ENCODE measurements at places on chromosomes 7 and 10.

DNA sequence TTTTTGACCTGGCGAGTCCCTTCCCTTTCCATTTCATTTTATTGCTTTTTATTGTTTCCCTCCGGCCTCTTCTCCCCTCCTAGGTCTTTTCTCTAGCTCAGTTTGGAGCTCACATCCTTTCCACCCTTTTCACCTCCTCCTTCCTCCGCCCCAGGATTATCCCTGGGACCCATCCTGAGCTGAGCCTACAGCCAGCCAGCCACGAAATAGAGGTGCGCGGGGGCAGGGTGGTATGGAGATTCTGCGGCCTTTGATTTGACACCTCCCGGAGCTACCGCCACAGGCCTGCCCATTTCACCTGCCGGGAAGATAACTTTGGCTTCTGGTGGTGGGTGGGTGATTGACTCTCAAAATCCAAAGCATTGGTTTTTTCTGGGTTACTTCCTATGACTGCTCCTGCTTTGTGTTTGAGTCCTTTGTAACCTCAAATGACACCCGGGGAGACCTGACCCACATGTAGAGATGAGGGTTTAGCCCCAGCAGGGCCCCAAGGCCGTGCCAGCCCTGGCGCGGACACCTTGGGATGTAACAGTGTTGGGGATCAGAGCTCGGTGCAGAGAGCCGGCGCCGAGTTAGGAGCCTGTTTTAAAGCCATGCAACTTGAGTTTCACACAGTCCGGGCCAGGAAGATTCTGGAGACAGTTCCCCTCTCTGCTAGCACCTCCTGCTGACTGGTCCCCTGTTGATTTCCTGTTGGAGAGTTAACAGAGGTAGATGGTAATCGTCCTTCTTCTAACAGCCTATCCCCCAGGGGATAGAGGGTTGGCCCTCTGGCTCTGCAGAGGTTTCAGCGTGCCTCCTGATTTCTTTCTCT lies 1.5 kb downstream of the DUSP5 start:
- no peak for DNase-seq

- no peak for DNase-seq
These were observed 757.1 kb downstream of the GRID1 start for GRCh38 chr10:85609509-85609908.

- DNase-seq: no peak
These were observed 67.4 kb upstream of the ELN start for GRCh38 chr7:73960548-73960947.

DNA sequence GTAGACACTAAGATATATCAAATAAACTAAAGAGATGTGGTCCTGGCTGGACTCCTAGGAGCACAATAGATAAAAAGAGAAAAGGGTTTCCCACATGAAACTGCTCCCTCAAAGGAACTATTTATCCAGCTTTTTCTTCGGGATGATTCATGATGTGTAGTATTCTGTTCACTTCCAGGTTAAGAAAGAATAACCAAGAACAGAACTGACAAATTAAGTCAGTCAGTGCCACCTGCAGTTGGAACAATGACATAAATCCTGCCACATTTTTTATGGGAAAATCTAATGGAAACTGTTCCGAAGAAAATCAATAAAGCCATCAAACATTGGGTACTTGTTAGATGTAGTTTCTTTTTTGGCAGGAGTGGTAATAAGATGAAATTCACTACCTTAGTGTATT lies 87.1 kb downstream of the POLR1F start:
- no peak for DNase-seq

- DNase-seq: no peak
These were observed 26.8 kb upstream of the THSD7A start for GRCh38 chr7:11858622-11859302.

DNA sequence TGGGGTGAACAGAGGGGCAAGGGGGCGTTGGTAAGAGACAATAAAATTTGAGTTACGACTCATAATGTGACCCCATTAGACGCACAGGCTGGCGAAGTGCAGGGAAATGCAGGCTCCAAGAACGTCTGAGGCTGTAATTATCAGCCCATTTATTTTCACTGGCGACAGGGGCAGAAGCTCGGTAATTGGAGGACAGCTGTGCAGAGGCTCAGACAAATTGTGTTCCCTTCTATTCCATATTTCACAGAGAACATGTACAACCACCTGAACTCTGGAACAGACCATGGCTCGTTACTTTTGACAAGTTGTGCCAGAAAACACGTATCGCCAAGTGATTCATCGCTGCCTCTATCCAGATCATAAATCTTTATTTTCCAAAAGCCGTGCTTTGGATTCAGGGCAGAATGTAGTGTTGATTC lies 137.3 kb upstream of the FRMD4A start:
- DNase-seq: no peak

GRCh38 chr10:100780324-100780723 lies 34.9 kb downstream of the PAX2 start:
- no peak for DNase-seq

DNA sequence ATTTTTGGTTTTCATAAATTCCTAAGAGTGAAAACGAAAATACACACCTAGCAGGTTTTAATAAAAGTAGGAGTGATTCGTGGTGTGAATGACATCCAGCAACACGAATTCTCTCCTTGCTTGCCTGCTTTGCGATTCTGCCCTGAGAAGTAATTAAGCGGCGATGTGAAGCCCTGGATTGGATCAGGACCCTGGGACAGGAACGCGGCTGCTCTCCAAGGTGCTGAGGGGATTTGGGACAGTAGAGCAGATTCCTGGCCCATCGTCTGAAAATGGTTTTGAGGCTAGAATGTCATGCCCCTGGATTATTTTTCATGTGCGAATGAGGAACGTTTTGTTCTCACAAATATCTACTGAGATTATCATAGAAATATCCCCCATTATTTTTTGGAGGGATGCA lies 7.8 kb downstream of the NPS start:
- no peak for DNase-seq

DNA sequence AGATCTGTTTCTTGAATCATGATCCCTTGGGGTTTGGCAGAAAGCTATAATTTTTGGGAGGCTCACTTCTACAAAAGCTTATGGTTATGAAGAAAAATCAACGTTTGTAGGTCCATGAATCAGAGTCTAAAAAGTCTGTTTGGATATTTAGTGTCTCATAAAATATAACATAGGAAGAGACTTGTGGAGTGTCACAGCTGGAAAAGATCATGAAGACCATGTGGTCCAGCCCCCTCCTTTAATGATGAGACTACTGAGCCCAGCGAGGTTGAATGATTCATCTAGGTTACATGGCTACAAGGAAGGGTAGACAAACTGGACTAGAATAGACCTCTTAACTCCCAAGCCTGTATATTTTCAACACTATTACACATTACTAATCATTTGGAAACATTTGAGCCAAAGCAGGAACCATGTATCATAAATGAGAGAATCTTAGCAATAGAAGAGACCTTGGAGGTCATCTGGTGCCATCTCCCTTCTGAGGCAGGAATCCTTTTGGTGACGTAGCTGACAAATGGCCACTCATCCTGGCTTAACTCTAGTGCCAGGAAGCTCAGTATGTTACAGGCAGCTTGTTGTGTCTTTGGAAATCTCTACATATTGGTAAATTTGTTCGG lies 152.5 kb downstream of the CREB5 start:
- no peak for DNase-seq

- DNase-seq: no peak
These were observed 6.3 kb downstream of the HECTD2 start for GRCh38 chr10:91416339-91416855.

- no peak for DNase-seq
These were observed 138.8 kb downstream of the SFMBT2 start for GRCh38 chr10:7272008-7272407.

GRCh38 chr7:131753620-131754222 lies 197.3 kb upstream of the PODXL start:
- DNase-seq: no peak

DNA sequence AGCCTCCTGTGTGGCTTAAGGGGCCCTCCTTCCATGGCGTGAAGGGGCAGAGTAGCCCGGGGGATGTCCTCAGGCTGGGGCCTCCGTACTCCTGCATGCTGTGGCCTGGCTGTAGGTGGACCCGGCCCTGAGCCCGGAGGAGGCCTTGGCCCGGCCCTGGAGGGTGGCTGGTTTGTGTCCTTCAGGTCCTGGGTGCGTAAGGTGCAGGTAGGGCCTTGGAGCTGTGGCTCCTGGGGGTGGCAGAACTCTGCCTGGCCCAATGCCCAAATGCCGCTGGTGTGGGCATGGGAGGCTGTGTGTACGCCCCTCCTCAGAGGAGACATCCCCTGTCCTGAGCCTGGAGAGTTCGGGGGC lies 26.9 kb upstream of the AMZ1 start:
- no peak for DNase-seq

- DNase-seq: no peak
These were observed 95.2 kb downstream of the GLCCI1 start for GRCh38 chr7:8063706-8064297.

GRCh38 chr10:101397140-101397539 lies 43.2 kb downstream of the BTRC start:
- DNase-seq: peak; percentile 14

GRCh38 chr7:148623586-148624282 lies 33.2 kb downstream of the C7orf33 start:
- no peak for DNase-seq

GRCh38 chr10:89888321-89889070 lies 187.1 kb downstream of the KIF20B start:
- DNase-seq: no peak

- DNase-seq: no peak
These were observed 38.2 kb downstream of the FKBP6 start for GRCh38 chr7:73366127-73366526.

GRCh38 chr10:33368086-33368485 lies 33.6 kb upstream of the NRP1 start:
- no peak for DNase-seq

- no peak for DNase-seq
These were observed 7.1 kb upstream of the SEMA3E start for GRCh38 chr7:83655951-83656556.

- no peak for DNase-seq
These were observed 39.4 kb downstream of the MMRN2 start for GRCh38 chr10:86918022-86918471.

DNA sequence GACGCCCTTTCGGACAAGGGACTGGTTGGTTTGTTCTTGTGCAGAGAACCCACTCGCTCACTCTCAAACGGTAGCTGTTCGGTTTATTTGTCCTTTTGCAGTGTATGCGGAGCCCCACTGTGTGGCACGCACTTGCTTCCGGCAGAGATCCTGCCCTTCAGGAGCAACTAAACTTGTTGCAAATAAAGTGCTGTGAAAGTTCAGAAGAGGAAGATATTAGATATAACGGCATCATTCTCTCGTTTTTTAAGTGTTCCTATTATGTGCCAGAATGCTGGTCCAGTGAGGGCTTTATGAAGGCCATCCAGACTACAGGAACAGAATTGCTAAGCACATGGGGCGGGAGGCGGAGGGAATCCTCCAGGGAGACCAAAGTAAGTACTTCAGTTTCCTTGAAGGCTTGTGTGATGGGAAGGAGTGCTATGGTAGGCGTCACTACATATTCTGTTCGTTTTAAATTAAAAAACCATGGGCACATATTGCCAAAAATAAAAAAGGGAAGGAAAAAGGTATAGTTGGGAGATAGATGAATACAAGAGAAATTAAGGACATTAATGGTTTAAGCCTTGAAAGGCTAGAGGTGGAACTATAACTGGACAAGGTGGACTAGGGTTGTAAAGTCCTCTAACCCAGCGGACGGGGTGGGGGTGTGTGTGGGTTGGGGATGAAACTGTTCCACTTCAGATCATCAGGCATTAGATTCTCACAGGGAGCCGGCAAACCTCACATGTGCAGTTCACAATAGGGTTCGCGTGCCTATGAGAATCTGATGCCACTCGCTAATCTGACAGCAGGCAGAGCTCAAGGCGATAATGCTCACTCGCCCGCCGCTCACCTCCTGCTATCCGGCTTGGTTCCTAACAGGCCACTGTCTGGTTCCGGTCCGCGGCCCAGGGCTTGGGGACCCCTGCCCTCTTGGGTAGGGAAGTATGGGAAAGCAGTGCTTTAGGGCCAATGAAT lies 704 bp upstream of the ERLIN1 start:
- no peak for DNase-seq

DNA sequence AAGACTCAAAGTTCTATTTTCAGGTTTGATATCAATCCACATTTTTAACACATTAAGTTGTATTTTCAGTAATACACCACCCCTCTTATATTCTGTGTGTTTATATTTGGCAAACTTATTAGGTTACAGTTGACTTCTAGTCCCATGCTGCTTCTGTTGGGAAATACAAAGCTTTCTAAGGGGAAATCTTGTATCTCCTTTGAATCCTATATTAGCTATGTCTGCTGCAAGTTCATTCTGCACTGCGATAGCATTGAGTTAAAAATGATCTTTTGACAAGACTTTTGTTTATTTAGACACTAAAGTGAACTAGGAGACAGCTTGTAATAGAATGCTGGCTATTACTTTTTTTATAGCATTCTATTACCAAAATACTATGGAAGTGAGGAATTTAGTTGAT lies 625.1 kb upstream of the ANKRD30A start:
- DNase-seq: no peak

DNA sequence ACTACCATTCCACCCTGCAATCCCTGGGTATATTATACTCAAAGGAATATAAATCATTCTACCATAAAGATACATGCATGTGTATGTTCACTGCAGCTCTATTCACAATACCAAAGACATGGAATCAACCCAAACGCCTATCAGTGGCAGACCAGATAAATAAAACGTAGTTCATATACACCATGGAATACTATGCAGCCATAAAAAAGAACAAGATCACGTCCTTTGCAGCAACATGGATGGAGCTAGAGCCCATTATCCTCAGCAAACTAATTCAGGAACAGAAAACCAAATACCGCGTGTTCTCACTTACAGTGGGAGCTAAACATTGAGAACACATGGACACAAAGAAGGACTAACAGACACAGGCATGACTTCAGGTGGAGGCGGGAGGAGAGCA lies 138.3 kb downstream of the DYNC2I1 start:
- no peak for DNase-seq

- no peak for DNase-seq
These were observed 83.4 kb downstream of the DOCK4 start for GRCh38 chr7:112122798-112123197.

- no peak for DNase-seq
These were observed 148.4 kb downstream of the TMEM26 start for GRCh38 chr10:61304746-61305145.

DNA sequence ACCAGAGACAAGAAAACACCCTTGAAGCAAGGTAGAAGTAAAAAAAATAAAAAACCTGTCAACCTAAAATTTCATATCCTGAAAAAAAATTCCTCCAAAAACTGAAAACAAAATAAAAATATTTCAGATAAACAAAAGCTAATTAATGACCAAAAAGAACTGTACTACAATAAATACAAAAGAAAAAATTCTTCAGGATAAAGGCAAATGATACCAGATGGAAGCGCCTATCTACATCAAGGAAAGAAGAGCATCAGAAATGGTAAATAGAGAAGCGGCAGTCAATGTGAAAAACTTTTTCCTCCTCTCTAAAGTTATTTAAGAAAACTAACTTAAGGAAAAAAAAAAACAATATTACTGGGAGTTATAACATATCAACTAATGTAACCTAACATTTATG lies 79.8 kb downstream of the RSU1 start:
- DNase-seq: no peak

GRCh38 chr10:112896722-112897121 lies 53.3 kb upstream of the TCF7L2 start:
- no peak for DNase-seq
